ENCODE measurements at places on chromosomes 3 and 15. TPM values are rescaled to one million over a fixed set of nuclear protein-coding genes. Genes with fewer than 3 reads are reported as not detected.

The SI gene
- total RNA-seq = not detected

The PLSCR2 gene
- total RNA-seq = not detected

The GOLGA6L26 gene
- total RNA-seq = not detected

The ARL8B gene
- 75.8 TPM for total RNA-seq

The ATP6V1A gene
- total RNA-seq = 27.1 TPM

The GOLGA6L22 gene
- not detected for total RNA-seq

The FAM219B gene
- total RNA-seq = 31.4 TPM

The RTP1 gene
- total RNA-seq = not detected

The NTRK3 gene
- total RNA-seq = under 0.01 TPM

The CCDC14 gene
- 33.8 TPM for total RNA-seq

The C15orf62 gene
- total RNA-seq = 0.33 TPM

The PSMD6 gene
- total RNA-seq = 80.8 TPM

The FRMD5 gene
- 2.3 TPM for total RNA-seq

The SLTM gene
- total RNA-seq = 55.1 TPM

The LIPH gene
- 1.2 TPM for total RNA-seq

The PLIN1 gene
- total RNA-seq = 0.33 TPM

The CLDN18 gene
- not detected for total RNA-seq

The SH2D7 gene
- not detected for total RNA-seq

The PYDC2 gene
- not detected for total RNA-seq

The CAMK2N2 gene
- total RNA-seq = not detected

The PLD1 gene
- 30.6 TPM for total RNA-seq

The MAGEF1 gene
- total RNA-seq = 18.5 TPM

The A4GNT gene
- not detected for total RNA-seq

The KY gene
- not detected for total RNA-seq

The RASGRF1 gene
- total RNA-seq = 3.1 TPM

The COL6A5 gene
- not detected for total RNA-seq

The GOLGA8T gene
- not detected for total RNA-seq

The CACNA2D3 gene
- total RNA-seq = 13.8 TPM

The GOLGA6L10 gene
- total RNA-seq = not detected

The LPCAT4 gene
- 12.0 TPM for total RNA-seq

The LPP gene
- 65.1 TPM for total RNA-seq

The DZIP1L gene
- total RNA-seq = 38.9 TPM

The CYP19A1 gene
- total RNA-seq = not detected

The SPESP1 gene
- 2.0 TPM for total RNA-seq

The FBXW12 gene
- total RNA-seq = not detected
